Neural crest cell (in vitro differentiated cells): ENCODE measurements at places on chromosomes 6 and 20.

DNA sequence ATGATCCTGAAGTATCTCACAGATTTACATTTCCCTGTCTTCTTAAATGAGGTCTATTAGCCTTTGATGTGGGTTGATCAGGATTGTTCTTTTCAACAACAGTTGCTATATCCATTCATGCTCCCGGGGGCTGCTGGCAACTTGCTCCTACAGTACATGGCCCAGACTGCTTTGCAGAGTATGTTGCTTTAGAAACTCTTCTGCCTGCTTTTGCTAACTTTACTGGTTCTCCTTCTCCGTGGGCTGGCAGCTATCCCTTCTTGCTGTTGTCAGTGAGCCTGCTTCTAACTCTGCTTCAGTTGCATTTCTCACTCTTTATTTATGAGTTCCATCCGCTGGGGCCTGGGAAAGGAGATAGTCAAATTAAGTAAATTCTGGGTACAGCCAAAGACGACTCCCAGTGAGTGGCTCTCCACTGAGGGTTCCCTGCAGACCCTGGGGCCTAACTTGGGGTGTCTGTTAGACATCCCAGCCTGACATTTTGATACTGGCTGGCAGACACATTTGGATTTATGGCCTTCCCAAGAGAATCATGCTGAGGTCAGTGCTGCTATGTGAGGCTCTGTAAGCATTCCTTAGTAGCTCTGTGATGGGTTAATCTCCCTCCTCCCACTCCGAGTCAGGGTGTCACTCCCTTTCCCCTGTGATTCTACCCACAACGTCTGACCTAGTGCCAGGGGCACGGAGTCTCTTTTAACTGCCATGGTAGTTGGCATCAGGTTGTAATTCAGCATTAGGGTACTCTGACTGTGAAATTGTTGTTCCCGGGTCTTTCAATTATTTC lies 73.6 kb downstream of the SLX4IP start:
- DNase-seq, result no peak

DNA sequence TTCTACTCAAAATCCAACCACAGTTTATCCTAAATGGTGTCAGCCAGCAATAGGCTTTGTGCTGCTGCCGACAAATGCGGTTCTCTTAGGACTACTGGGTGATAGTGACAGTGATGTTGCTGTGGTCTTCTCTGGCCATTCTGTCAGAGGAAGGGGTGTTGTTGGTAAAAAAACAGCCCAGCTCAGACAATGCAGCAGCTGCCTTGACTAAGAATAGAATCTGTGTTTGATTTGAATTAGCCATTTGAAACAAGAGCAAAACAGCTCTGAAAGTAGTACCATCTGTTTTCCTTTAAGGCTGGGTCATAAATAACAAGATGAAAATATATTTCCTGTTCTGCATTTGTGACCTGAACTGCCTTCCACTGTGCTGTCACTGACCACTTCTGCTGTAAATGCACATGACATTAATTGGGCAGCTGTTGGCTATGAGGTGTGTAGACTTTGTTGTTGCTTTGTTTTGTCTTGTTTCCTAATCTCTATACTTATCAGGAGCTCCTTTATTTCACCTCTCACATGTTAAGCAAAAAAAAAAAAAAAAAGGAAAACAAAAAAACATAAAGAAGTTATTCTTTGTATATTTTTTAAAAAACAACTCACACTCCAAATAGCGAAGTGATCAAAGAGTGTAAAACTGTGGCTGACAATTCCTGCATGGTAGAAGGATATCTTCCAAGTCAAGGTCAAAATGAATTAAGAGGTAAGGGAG lies 497.8 kb upstream of the ARID1B start:
- DNase-seq, result no peak

DNA sequence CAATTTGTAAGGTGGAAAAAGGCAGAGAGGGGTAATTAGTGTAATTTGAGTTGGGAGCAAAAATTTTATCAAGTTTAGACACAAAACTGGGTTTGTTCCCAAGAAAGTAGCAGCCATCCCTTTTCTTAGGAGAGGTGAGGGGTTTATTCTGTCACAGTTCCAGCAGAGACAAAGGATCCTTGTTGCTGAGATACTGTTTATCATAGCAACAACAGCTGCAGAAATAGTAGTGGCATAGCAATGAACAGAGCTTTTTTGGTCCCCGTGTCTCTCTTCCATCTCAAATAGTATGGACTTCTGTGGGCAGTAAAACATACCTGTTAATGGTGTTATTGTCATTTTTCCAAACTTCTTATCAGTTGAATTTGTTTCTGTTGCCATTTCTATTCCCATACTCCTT lies 23.9 kb downstream of the ZKSCAN8 start:
- DNase-seq, result no peak

DNA sequence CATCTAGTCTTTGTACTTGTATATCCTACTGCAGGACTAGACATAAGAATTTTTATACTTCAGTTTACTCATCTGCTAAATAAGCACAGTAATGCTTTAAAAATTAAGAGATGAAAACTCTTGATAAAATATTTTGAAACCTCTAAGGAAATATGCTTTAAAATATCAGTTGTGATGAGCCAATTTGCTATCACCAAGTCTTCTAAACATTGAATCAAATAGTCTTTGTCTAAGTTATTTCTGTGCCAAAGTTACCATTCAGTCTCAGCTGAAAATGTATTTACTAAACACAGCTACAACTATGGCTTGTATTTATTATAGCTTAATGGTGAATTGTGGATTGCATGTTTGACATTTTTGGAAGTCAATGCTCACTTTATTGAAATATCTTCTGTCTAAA lies 46.2 kb upstream of the RFPL4B start:
- no peak for DNase-seq

- DNase-seq, result no peak
These were observed 398 bp upstream of the SPATS1 start for GRCh38 chr6:44342052-44342451.

DNA sequence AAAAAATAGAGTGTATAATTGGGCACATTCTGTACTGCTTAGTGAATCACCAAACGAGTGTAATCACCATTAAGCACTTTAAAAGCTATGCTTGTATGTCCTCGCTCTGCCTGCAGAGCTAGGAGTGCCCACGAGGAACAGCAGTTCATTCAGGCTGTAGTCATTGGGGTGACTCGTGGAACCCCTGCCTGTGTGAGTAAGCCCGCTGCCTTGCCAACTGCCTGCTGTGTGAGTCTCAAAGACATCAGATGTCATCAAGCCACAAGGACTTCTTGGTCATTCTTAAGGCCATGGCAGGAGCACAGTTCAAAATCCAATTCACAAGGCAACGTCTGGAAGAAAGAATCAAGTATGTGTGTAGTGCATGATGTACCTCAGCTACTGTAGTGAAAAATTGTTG lies 60.4 kb downstream of the FOXO3 start:
- no peak for DNase-seq

- no peak for DNase-seq
These were observed 18.8 kb upstream of the RCAN2 start for GRCh38 chr6:46509981-46510510.

GRCh38 chr6:54617730-54618129 lies 228.8 kb upstream of the FAM83B start:
- DNase-seq, result no peak

DNA sequence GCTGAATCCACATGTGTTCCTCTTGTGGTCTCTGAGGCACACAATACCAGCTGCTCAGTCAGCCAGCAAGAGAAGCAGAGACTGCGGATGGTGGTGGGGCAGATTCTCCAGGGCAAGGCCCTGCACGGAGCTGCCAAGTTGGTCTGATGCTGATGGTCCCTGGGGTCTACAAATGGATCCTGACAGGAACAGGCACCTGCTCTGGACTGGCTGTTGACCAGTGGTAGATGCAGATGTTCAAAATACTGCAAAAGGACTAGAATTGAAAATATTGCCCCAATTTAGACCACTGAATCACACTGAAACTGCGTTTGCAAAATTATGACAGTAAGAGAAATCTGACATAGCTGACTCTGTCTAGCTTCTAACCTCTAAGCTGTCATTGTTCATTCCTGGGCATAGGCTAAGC lies 29.6 kb upstream of the TUBB2A start:
- DNase-seq, result no peak

DNA sequence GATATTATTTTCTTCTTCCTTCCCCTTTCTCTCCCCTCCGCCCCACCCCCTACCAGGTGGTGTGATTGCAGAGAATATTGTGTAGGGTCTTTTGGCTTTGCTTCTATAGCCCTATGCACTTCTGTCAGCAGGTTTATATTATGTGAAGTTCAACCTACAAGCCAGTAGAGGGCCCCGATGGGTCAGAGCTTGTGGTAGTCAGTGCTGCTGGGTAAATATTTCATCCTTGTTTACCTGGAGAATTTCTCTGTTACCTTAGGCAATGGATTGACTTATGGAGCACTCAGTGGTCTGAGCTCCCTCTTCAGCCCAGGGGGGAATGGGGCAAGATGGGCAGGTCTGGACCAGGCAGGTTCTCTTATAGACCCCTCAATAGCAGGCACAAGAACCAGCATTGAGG lies 720.9 kb downstream of the GRIK2 start:
- no peak for DNase-seq

DNA sequence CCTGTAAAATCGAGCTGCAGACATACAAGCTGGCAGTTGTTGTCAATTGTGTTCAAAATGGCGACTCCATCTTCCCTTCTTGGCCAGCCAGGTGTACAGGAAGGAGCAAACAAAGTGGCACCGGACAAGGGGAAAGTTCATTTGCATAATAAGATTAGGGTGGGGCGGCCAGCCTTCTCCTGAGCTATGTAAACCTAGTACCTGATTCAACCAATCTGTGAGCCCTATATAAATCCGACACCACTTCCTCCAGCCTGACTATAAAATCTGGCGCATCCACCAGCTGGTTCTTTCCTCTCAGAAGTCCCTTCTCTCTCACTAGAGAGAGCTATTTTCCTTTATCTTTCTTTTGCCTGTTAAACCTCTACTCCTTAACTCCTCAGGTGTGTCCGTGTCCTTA lies 8.1 kb upstream of the HBS1L start:
- no peak for DNase-seq

DNA sequence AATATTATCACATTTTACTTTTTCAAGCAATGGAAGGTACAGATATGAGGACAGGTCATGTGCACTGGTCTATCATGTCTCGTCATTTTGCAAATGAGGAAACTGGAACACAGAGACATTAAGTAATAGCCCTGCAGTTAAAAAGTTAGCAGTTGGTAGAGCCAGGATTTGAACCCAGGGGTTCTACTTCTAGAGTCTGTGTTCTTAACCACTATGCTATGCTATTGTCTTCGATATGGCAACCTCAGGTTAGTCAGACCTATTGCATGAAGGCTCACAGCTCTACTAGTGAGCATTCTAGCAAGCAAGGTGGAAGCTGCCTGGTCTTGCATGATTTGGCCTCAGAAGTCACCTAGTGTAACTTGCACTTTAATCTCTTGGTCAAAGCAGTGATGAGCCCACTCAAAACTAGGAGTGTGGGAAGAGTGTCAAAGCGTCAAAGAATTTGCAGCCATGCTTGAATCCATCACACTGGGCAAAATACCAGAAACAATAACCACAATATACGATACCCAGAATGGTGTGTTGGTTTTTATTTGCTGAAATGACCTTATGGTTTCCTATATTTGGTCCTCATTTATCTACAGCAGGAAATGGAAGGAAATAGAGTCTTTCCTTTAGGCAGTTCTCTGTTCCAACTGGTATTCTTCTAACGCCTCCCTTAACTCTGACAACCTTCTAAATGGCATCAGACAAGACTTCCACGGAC lies 20.4 kb upstream of the BMP2 start:
- no peak for DNase-seq

DNA sequence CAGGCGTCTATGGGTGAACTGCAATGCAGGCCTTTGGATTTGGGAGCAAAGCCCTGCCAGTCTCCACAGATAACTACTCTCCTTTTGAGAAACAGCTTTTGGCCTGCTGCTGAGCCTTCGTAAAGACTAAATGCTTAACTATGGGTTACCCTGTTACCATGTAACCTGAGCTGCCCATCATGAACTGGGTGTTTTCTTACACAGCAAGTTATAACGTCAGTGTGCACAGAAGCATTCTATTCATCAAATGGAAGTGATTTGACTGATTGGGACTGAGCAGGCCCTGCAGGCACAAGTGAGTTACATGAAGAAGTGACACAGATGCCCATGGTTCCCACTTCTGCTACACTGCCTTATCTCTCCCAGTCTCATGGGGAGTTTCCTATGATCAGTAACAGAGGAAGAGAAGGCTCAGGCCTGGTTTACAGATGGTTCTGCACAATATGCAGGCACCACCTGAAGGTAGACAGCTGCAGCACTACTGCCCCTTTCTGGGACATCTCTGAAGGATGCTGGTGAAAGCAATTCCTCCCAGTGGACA lies 319.1 kb downstream of the CD83 start:
- no peak for DNase-seq

GRCh38 chr6:32046450-32047083 lies 8.4 kb downstream of the CYP21A2 start:
- no peak for DNase-seq

- no peak for DNase-seq
These were observed 174.9 kb upstream of the SCGN start for GRCh38 chr6:25477006-25477590.

DNA sequence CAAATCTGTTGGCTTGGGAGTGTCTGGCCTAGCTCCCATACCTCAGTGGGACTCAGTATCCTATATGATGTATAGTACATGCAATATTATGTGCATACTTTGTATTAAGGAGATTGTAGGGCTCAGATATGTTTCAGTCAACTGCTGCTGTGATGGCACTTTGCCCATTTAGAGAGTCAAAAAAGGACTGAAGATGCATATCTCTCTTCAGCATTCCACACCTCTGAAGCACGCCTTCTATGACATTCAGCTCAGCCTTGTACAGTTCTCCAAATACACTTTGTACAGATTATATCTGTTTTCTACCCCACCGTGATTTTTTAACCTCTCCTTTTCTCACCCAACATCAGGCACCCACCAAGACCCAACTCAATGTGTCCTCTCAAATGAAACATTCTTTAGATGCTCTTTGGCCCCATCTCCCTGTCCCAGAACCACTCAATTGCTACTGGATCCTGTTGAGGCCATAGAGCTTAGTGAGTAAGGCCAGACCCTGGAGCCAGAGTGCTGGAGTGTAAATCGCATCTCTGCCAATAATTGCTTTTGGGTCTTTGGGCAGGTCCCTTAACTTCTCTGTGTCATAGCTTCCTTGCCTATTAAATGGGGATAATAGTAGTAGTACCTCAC lies 15.6 kb downstream of the ENPP1 start:
- DNase-seq, result no peak

GRCh38 chr6:43922426-43923375 lies 152.7 kb downstream of the VEGFA start:
- DNase-seq, result no peak

GRCh38 chr6:31821301-31822035 lies 6.1 kb upstream of the HSPA1B start:
- peak; percentile 48 for DNase-seq

- DNase-seq, result no peak
These were observed 217.7 kb downstream of the TAF4 start for GRCh38 chr20:61847986-61848385.

GRCh38 chr6:130513770-130514169 lies 148.0 kb downstream of the TMEM200A start:
- DNase-seq, result no peak

GRCh38 chr6:80434691-80435350 lies 328.4 kb downstream of the BCKDHB start:
- no peak for DNase-seq

- DNase-seq, result no peak
These were observed 41.9 kb upstream of the MOXD1 start for GRCh38 chr6:132443206-132443605.

GRCh38 chr6:82750556-82750955 lies 315.1 kb downstream of the UBE3D start:
- no peak for DNase-seq
